ENCODE measurements at places on chromosomes 11 and 22.

DNA sequence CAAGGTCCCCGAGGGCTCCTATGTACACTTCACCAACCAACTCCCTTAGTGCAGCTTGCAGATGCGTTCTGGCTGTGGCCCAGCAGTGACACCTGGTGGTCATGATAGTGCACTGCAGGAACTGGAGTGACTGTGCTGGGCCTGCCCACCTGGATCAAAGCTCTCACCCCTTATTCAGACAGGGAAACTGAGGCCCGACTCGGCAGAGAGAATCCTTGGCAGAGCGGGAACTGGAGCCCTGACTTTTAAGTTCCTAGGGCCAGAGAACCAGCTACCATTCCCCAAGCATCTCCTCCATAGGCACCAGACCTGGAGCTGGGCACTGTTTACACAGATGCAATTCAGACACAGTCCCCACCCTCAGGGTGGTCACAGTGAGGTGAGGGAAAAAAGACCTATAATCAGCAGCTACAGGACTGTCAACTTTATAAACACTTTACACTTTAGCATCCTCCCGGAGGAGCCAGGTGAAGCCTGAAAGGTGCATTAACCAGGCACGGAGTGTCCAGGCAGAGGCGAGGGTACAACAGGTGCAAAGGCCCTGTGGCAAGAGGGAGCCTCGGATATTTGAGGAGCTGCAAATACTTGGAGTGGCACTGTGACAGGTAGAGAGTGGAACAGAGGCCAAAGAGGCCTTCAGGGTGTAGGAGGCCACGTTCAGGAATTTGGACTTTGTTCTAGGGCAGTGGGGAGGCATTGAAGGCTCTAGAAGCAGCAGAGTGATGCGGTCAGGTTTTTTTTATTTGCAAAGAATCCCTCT is 22.0 kb downstream of the RHBDD3 start:
- DNase-seq = peak; percentile 35

DNA sequence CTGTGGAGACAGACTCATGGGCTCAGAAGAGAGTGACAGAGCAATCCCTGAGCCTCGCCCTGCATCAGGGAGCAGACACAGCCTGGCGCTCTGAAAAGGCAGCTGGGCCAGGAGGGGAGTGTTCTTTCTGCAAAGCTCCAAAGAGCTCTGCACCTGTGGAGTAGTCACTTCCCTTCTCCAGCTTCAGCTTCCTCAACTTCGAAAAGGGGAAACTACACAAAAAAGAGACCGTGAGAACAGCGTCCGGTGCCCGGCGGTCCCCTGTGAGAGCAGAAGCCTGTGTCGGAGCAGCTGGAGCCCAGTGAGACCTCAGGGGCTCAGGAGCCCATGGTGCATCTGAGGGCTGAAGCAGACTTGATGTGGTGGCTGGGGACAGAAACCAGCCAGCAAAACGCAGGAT is 35.1 kb downstream of the TP53I11 start:
- no peak for DNase-seq

DNA sequence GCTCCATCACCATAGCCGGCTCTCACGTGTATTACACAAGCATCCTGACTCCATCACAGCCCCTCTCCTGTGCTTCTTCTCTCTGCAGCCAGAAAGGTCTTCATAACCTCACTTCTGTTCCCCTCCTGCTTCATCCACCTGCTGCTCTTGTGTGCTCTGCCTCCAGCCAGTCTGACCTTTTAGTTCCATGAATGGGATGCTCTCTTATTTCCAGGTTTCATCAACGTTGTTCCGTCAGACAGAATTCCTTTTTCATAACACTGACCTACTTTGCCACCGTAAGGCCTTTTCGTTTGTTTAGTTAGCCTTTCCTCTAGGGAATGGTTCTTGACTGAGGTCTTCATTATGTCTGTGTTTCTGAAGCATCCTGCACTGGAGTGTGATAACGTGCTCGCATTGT is 18.8 kb downstream of the GRAMD1B start:
- no peak for DNase-seq

GRCh38 chr11:32436751-32437494 is 1.6 kb upstream of the WT1 start:
- no peak for DNase-seq

- DNase-seq = no peak
Measured at GRCh38 chr22:35381424-35382009, 621 bp downstream of the HMOX1 start.

DNA sequence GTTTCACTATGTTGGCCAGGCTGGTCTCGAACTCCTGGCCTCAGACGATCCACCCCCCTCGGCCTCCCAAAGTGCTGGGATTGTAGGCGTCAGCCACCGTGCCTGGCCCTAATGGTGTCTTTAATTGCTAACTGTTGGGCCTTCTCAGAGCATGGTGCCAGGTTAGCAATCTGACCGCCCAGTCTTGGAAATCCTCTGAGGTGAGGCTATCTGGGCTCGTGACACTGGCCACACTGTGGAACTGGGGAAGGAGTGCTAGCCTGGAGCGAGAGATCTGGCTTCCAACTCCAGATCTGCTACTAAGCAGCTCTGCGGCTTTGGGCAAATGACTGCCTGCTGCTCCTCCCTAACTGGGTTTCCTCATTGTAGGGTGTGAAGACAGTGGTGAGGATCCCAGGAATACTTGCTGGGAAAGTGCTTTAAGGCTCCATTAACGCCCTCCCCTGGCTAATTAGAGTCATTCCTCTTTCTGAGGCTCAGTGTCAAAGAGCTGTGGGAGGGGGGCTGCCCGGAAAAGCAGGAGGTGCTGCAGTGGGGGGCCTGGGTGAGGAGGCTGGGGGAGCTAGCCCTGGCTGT is 35.4 kb downstream of the CHRDL2 start:
- no peak for DNase-seq

DNA sequence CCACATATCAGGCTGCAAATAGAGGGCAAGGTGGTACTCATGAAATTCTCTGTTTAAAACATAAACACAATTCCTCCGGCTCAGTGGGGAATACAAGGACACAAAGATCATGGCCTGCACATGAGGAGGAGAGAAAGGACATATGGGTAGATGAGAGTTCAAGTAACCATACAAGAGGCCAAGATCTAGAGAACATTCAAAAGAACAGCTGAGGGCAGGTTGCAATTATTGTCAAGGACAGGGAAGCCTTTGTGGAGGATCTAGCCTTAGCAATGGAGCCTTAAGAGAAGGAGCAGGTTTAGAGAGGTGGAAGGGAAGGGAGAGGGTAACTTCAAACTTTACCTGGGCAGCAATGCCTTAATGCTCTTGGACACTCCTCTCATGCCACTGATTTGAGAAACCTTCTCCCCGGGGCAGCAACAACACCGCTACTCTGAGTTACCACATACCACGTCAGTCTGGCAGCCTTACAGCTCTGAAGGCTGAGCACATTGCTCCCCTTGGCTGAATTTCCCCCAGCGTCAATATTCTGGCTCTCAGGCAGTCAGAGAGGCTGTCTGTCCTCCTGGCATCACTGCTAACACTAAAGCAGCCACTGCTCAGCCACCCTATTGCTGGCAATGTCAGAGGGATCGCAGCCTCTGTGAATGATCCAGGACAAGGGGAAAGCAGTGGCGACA is 55.5 kb downstream of the CLPB start:
- no peak for DNase-seq

- no peak for DNase-seq
Measured at GRCh38 chr11:17575431-17576425, 28.7 kb downstream of the OTOG start.

DNA sequence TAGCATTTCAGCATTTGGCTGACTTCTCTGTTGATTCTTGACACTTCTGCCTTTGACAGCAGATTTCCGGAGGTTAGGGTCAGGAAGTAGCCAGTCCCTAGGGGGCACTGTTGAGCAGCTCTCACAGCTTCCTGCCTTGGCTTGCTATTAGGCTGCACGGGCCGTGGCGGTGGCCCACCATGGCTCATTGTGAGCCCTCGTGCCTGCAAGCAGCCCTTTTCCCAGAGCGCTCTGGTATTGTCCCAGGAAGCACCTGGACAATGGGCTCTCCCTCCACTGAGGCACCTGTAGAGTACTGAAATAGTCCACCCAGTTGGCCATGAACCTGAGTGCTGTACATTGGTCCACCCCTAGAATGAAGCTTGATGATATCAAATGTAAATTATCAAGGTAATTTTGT is 100.2 kb upstream of the GAL start:
- peak; percentile 51 for DNase-seq

DNA sequence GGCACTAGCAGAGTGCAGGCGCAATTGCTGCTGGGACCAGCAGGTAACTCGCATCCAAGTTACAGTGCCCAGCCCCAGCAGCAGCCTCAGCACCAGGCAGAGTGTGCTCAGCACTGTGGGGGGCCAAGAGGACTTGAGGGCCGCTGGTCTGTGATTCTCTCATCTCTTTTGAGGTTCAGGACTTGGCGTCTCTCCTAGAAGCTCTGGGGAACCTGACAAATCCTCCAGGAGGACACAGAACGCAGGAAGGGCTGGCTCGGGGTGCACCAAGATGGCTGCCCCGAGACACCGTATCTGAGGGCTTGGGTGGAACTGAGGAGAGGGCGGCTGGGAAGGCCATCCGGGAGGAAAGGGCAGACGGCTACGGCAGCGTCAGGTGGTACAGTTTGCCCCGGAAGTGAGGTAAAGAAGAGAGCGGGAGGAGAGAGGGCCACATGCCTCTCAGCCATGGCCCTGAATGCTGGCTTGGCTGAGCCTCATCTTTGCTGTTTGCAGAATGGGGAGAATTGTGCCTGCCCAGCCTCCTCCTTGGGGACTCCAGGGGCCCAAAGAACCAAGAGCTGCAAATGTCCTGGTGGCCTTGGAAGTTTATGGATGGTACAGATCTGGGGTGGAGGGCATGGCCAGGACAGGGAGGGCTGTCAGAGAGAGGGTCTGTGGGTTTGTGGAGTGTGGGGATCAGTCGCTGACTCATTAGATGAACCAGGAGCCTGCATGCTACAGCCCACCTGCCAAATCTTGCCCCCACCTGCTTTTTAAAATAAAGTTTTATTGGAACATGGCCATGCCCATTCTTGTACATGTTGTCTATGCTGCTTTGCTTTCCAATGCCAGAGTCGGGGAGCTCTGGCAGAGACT is 78.0 kb downstream of the MYEOV start:
- DNase-seq = no peak

DNA sequence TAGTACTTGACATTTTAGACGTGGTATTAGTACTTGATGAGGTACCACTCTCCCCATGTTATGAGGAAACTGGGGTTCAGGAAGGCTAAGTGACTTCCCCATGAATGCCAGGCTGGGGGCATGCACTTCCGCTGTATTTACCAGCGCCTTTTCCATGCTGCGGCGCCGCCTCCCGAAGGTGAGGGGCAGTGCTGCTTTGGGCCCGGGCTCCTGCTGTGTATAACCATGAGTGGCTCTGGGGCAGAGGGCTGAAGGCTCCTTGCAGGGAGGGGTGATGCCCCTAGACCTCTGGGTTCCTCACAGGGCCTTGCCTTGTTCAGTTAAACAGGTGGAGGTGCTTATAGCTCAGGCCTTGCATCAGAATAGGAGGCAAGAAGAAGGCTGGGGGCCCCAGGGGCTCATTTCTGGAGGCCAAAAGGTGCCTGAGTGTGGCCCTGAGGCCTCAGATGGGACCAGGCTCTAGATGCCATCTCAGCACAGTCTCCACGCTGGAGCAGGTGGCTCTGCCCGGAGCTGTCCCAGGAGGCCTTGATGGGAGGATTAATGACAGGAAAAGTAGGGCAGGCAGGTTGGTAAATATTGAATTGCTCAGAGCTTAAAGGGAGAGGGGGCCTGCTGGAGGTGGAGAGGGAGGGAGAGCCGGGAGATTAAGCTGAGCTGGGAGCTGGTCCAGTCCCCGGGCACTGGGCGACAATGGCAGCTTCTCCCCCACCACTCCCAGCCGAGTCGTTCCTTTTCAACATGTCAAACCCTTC is 129.6 kb downstream of the CEP164 start:
- DNase-seq = no peak

DNA sequence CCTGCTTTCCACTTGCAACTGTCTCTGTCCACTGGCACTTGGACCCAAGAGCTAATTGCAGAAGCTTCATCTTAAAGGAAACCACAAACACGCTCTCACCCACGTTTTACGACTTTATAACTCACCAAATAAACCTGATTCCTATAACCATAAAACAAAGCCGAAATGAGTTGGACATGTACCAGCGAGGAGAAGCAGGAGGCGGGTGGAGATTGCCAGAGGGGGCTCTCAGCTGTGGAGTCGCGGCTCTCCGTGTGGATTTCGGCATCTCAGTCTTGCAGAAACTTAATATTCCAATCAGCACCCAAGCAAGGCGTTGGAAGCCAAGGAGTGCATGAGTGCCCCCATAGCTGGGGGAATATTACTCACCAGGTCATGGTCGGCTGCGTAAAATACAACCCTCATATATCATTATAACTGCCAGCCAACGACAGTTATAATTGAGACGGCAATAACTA is 483.6 kb downstream of the MN1 start:
- DNase-seq = no peak

DNA sequence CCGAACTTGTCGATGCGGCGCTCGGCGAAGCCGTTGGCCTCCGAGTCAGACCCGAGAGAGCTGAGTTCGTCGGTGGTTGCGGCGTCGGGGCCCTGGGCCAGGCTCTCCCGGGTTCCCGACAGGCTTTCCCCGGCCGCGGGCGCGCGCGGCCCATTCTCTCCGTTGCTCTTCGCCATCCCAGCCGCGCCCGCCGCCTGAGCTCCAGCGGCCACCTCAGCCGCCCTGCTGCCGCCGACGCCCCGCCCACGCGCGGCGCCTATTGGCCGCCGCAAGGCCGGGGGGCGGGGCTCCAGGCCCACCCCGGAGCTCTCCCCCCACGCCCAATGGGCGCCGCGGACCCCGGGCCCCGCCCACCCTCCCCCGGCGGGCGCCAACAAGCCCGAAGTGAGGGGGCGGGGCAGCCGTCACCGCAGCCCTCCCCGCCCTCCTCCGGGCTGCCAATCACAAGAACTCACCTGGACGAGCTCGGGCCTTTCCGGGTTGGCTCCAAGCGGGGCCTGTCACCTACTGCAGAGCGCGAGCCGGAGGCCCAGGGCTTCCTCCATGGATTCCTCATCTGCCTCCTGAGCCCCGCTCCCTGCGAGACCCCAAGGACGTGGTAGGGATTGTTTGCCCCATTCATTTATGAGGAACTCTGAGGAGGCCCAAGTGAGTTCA is at the start of gene TBC1D10A:
TBC1D10A (minus strand) TSS at position 236 of the 657 bp plus-strand sequence; CDS start at position 176, 60 bp downstream.
- DNase-seq = peak; percentile 91

GRCh38 chr11:69027704-69028372 is 14.8 kb upstream of the MRGPRF start:
- no peak for DNase-seq

- DNase-seq = no peak
Measured at GRCh38 chr22:43042101-43042780, 27.3 kb upstream of the PACSIN2 start.
